ENCODE measurements at places on chromosomes 4 and X.

DNA sequence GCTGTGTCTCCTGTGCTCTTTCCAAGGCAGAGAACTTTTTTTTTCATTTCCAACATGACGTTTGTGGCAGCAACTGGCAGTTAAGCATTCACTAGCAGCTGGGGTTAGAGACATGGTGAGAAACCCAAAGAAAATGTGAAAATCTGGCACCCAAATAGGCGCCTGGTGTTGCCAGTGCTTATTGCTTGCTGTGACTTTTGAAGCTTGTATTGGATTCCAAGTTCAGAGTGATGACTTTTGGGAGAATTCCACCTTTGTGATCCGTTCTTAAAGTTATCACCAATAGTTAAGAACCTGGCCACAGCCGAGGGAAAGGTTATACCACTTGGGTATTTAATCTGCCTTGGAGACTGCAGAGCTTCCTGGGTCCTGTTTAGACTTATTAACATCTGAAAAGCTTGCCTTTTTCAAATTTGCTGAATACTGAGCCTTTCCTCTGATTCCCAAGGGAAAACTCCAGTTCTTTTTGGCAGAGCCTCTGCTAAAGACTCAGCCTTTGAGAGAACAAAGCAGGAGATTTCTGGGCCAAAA lies 101.0 kb downstream of the OPHN1 start:
- DNase-seq, result no peak

DNA sequence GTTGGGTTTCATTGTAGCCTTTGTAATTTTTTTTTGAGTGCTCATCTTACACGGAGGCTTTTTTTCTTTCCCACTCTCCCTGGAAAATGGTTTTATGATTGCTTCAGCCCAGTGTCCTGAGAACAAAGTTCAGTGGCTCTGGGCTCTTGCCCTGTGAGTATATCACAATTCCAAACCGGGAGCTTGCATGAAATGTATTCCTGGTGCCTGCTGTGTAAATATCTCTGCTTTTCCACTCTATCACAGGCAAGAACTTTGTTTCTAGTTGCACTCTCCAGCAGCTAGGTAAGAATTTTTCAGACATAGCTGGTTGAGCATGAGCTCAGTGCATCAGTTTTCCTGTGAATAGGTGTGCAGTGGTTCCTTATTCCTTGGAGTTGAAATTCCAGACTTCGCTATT lies 60.8 kb downstream of the SUPT20HL2 start:
- no peak for DNase-seq

- DNase-seq, result peak; percentile 46
Measured at GRCh38 chr4:146255463-146255862, 41.1 kb downstream of the REELD1 start.

DNA sequence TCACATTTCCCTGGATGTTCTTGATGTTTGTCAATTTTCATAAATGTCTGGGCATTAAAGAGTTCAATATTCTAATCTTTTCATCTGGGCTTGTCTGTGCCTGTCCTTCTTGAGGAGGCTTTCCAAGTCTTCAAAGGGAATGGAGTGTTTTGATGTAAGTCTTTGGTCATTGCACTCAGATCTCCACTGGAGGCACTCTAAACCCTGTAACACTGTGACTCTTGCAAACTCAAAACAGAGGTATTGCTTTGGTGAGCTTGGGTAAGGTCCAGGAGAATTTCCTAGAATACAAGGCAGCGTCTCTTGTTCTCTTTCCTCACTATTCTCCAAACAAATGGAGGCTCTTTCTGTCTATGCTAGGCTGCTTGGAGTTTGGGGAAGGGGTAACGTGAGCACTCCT lies 1118.1 kb upstream of the PABPC4L start:
- DNase-seq, result no peak

DNA sequence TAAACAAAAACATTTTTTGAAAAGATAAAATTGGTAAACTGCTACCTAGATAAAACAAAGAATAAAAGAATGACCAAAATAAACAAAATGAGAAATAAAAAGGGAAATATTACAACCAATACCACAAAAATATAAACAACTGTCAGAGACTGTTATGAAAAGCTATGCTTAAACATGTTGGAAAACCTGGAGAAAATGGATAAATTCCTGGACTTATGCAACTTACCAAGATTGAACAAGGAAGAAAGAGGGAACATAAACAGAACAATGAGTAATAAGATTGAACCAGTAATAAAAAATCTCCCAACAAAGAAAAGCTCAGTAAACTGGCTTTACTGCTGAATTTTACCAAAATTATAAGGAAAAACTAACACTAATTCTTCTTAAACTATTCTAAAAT lies 518.7 kb downstream of the GRXCR1 start:
- DNase-seq, result no peak

GRCh38 chr4:180434131-180434895 lies 1808.9 kb upstream of the TENM3 start:
- DNase-seq, result no peak

- DNase-seq, result no peak
Measured at GRCh38 chr4:136424052-136424451, 1108.2 kb downstream of the PCDH18 start.

- DNase-seq, result no peak
Measured at GRCh38 chrX:31604629-31605221, 532.9 kb upstream of the FTHL17 start.

DNA sequence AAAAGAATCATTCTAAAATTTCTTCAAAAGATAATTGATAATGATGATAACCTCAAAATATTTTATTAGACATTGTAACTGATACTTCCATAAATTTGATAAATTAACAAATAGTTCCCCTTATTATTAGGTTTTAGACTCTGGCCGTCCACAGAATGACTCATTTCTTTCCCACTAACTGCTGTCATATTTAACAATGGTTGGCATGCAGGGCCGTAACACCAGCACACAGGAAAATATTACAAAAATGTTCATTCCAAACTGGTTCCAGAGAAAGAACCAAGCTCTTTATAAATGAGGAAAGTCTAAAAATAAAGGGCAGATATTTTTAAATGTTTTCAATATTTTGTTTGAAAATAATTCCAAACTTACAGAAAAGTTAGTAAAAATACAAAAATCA lies 28.2 kb downstream of the WDFY3 start:
- peak; percentile 42 for DNase-seq

DNA sequence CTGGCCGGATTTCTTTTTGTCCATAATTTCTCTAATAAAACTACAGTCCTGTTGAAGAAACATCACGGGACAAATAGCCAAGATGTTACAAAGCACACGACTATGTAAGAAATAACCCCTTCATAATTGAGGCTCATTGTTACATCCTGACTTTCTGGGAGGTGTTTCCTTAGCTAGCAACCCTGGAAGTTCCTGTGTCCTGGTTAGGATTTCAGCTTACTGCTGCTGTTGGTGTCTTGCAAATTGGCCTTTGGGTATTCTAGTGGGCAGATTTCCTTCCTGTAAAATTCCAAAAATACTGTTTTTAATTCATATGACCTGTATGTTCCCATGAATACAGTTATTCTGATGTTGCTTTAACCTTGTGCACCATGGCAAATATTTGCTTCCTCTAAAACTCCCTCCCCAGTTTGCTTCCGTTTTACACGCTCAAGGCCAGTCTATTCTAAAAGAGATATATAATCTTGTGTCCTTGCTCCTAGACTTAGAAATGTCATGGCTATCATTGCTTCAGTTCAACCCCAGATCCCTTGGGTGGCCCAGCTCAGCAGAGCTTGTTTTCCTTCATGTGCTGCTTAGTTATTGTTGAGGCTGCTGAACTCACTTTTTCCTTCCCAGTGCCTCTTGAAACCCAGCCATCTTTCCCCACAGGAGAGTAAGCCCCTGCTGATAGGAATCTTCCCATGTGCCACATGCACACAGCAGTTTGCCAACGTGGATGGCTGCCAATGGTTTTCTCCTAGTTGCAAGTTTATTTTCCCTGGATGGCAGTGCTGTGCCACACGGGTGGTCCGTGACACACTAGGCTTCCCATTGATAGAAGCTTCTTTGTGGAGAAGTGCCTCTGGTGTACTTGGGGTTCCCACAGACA lies 75.8 kb downstream of the TSPAN7 start:
- DNase-seq, result no peak

- DNase-seq, result no peak
Measured at GRCh38 chr4:186891859-186892486, 168.3 kb upstream of the FAT1 start.

- DNase-seq, result no peak
Measured at GRCh38 chrX:126551306-126551705, 1.3 kb downstream of the DCAF12L1 start.

- no peak for DNase-seq
Measured at GRCh38 chr4:98659741-98660462, 1.5 kb upstream of the TSPAN5 start.

DNA sequence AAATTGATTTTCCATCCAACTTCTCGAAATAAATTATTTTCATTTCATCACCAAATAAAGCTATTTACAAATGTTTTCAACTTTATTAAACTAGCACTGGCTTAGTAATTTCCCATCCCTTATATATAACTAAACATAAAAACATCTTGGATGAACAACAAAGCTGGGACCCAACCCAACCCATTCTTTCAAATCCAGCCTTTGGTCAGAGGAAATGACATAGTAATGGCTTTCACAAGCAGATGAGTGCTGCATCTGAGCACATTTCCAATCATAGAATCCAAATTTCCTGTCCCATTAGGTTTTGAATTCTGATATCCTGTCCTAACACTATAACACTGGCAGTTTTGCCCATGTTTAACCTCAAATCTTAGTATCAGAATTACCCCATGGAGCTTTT lies 7.9 kb upstream of the EMCN start:
- DNase-seq, result no peak

- peak; percentile 86 for DNase-seq
Measured at GRCh38 chrX:3522101-3522650, 175.7 kb upstream of the MXRA5 start.

DNA sequence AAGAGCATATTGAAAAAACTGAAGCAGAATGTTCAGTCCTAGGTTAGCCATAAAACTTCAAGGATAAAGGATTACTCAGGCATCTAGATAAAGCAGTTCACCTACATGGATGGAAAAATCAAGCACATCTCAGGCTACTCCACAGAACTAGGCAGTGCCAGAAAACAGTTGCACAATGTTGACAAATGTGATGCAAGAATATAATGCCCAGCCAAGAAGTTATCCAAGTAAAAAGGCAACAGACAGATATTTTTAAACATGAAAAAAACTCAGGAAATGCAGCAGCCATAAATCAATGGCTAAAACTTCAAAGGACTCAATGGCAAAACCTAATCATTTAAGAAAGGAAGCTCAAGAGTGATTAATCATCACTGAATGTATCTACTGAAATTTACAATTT lies 456.0 kb upstream of the FAM241A start:
- DNase-seq, result peak; percentile 70

- DNase-seq, result no peak
Measured at GRCh38 chr4:105122350-105122749, 24.3 kb upstream of the TET2 start.

DNA sequence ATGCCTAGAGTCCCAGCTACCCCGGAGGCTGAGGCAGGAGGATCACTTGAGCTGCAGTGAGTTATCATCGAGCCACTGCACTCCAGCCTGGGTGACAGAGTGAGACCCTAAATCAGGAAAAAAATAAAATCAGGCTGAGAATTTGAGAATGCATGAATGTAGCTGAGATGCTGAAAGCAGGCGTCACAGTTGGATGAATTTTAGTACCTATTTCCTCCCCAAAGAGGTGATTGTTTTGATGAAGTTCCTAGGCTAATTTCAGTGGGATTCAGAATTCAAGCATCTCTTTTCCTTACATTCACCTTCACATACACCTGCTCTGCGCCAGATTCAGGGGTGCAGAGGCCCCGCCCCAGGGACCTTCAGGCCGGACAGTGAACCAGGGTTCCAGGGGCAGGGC lies 3.2 kb downstream of the CFAP99 start:
- DNase-seq, result no peak

DNA sequence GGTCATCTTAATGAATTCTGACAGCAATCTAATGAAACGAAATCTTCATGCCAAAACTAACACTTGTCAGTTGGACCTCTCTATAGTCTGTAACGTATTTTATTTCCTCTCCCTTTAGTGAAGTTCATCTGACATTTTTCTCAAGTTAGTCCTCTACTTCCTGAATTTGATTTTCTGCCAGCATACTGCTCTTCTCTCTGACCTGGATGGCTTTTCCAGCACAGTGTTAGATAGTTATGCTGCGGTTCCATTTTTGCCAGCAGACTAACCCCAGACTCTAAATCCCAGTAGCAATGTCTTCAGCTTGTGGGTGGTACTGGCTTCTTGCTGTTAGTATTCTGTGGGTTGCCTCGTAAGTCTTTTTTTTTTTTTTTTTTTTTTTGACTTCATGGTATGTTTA lies 146.7 kb upstream of the VEGFC start:
- peak; percentile 43 for DNase-seq

GRCh38 chr4:123257591-123257990 lies 139.0 kb upstream of the SPRY1 start:
- DNase-seq, result no peak

DNA sequence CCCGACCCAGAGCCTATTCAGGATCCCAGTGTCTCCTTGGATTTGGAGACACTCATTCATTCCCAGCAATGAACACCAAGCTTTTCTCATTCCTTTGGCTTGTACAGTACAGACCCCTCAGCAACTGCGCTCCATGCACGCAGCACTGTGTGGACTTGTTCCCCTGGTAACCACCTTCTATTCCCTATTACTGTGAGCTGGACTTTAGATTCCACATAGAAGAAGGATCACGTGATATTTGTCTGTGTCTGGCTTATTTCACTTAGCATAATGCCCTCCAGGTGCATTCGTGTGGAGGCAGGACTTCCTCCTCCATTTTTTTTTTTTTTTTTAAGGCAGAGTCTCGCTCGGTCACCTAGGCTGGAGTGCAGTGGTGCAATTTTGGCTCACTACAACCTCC lies 106.4 kb downstream of the PHKA2 start:
- no peak for DNase-seq

DNA sequence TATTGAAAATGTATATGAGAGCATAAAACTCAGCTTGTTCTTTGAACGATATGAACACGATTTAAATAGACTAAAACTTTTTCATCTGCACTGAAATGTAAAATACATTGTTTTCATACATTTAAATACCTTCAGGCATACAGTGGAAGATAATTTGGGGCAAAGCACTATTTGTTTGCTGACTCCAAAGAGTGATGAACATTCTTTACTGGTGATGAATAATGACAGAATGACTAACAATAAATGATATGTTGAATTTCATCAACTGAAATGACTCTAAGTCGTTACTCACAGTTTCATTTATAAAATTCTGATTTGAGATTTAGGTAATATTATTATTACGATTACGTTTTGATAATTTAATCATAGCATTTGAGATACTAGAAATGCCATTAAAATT lies 1160.1 kb downstream of the NLGN4X start:
- DNase-seq, result no peak

- no peak for DNase-seq
Measured at GRCh38 chrX:150602296-150602695, 33.9 kb downstream of the MTM1 start.

DNA sequence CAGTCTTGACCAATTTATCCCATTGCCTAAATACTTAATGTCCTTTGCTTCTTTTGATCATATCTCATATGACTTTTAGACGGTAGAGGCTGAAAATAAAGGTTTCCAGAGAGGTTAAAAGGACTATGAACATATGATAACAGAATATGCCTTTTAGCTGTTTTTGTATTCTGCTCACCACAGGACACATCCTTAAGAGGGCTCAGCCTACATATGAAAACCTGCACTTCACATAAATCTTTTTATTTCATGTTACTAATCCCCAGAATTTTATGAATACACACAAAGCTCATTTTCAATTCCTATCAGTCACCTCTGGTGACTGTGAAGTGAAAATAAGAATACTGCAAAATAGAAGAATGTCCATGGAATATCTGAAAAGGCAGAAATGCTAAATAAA lies 92.0 kb downstream of the GPM6A start:
- no peak for DNase-seq
